ENCODE measurements at places on chromosomes 3 and 15. TPM values are rescaled to one million over a fixed set of nuclear protein-coding genes. Genes with fewer than 3 reads are reported as not detected.

STAC gene
- 12.0 TPM for total RNA-seq

ATP13A5 gene
- 0.66 TPM for total RNA-seq

ST3GAL6 gene
- total RNA-seq, result 1.7 TPM

GOLGA8M gene
- not detected for total RNA-seq

GHSR gene
- total RNA-seq, result not detected

SERINC4 gene
- 0.33 TPM for total RNA-seq

SLC6A20 gene
- 7.3 TPM for total RNA-seq

FAM43A gene
- 1.8 TPM for total RNA-seq

NR2E3 gene
- total RNA-seq, result 0.83 TPM

RBPMS2 gene
- 1.4 TPM for total RNA-seq

CCDC39 gene
- total RNA-seq, result not detected

COLQ gene
- total RNA-seq, result 1.7 TPM

CPLX3 gene
- 0.29 TPM for total RNA-seq

C3orf20 gene
- total RNA-seq, result 0.28 TPM

DUOXA1 gene
- total RNA-seq, result not detected

ATP1B3 gene
- total RNA-seq, result 140 TPM

Data from Calu3 (cell line).